Panc1 (cell line): ENCODE measurements at places on chromosomes 4 and X. TPM values are rescaled to one million over a fixed set of nuclear protein-coding genes. Genes with fewer than 3 reads are reported as not detected.

DNA sequence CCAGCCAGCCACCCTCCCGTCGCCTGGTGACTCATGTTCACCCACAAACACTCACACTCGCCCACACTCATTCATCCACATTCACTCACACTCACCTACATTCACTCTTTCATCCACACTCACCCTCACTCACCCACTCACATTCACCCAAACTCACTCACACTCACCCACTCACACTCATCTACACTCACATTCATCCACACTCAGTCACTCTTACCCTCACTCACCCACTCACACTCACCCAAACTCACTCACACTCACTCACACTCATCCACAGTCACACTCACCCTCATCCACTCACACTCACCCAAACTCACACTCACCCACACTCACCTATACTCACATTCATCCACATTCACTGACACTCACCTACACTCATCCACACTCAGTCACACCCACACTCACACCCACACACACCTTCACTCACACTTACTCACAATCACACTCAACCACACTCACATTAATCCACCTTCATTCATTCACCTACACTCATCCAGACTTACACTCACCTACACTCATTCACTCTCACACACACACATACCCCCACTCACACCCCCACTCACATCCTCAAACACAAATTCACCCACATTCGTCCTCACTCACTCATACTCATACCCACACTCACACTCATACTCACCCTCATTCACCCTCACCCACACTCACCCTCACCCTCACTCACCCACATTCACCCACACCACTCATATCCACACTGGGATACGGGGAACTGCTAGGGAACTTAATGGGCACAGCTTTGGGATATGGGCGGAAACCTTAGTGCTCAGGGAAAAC lies 2221.6 kb upstream of the AGA start:
- no peak for DNase-seq
- H3K4me3 ChIP-seq = no peak overlapping the region
- no peak overlapping the region for H3K27ac ChIP-seq
- no peaks in the 10 kb centered on the region for H3K27me3 ChIP-seq
- no peaks in the 10 kb centered on the region for H3K36me3 ChIP-seq

The MGAT4D gene
- not detected for total RNA-seq

DNA sequence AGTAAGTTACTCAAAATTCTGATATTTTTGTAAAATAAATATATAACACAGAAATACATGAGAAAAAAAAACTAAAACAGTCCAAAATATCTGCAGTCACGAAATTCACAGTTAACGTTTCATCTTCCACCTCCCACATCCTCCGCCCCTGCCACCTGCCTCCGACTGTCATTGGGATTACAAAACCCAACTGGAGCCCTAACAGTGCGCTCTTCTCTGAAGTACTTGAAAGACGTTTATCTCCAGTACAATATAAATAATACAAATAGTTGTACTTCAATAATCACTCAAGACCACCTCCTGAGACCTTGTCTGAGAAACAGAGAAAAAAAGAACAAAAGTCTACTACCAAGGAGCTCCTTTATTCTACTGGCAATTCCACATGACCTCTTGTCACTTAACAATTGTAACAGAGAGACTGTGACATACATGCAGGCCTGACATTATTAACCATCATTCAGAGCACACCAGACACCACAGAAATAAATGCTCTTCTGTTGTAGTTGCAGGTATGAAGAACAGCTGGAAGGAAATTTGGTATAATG lies 280.6 kb downstream of the PPP3CA start:
- no peaks in the 10 kb centered on the region for H3K36me3 ChIP-seq
- no peak overlapping the region for H3K4me3 ChIP-seq
- no peak overlapping the region for H3K27ac ChIP-seq
- no peaks in the 10 kb centered on the region for H3K27me3 ChIP-seq
- no peaks in the 10 kb centered on the region for H3K4me1 ChIP-seq

DNA sequence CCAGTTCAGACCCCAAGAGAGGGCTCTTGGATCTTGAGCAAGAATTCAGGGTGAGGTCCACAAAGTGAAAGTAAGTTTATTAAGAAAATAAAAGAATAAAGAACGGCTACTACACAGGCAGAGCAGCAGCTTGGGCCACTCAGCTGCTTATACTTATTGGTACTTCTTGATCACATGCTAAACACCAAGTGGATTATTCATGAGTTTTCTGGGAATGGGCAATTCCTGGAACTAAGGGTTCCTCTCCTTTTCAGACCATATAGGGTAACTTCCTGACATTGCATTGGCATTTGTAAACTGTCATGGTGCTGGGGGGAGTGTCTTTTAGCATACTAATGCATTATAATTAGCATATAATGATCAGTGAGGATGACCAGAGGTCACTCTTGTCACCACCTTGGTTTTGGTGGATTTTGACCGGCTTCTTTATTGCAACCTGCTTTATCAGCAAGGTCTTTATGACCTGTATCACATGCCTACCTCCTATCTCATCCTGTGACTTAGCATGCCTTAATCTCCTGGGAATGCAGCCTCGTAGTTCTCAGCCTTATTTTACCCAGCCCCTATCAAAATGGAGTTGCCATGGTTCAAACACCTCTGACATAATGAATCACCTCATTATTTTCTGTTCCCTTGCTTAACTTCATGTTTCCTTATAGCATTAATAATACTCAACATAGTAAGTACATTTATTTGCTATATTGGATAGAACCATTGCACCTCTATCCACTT lies 476.3 kb downstream of the DTHD1 start:
- no peak for DNase-seq
- no peak overlapping the region for H3K4me3 ChIP-seq
- no peaks in the 10 kb centered on the region for H3K27me3 ChIP-seq
- no peaks in the 10 kb centered on the region for H3K4me1 ChIP-seq
- H3K36me3 ChIP-seq = no peaks in the 10 kb centered on the region

GRCh38 chrX:24761306-24761705 lies 67.6 kb downstream of the POLA1 start:
- no peak overlapping the region for H3K4me3 ChIP-seq
- H3K27me3 ChIP-seq = no peaks in the 10 kb centered on the region
- DNase-seq = no peak
- H3K27ac ChIP-seq = no peak overlapping the region

DNA sequence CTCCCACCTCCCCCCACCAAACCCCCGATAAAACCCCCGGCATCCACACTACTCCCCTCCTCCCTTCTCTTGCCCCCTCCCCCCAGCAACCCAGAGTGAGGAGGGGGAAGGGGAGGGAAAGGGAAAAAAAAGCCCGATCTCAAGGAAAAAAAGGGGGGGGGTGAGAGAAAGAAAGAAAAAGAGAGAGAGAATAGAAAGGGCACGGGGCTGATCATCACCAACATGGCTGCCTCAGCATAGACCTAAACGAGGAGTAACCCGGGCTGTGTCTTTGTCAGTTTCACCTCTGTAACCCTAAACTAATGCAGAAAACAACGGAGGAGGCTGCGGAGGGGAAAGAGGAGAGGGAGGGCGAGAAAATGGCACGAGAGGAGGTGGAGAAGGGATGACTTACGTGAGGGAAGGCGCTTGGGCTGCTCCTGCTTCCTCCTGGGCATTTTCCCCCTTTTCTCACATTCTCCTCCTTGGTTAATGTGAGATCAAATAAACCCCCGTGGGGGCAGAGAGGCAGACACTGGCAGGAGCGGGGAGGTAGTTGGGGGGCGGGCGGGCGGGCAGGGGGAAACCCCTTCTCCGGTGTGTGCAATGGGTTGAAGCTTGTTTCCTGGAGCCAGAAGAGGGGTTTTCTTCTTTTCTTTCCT lies 532 bp downstream of the ZNF827 start:
- H3K27ac ChIP-seq = peak overlapping the region; percentile 82
- peaks cover 10% of the 10 kb centered on the region for H3K4me1 ChIP-seq
- peak overlapping the region; percentile 65 for H3K4me3 ChIP-seq
- no peaks in the 10 kb centered on the region; the same call in 1 of the 2 replicates for H3K36me3 ChIP-seq
